IPS-NIHi11 (cell line): ENCODE measurements at places on chromosomes 7 and 10.

GRCh38 chr7:6271694-6272440 is 557 bp downstream of the CYTH3 start:
- DNase-seq = no peak

DNA sequence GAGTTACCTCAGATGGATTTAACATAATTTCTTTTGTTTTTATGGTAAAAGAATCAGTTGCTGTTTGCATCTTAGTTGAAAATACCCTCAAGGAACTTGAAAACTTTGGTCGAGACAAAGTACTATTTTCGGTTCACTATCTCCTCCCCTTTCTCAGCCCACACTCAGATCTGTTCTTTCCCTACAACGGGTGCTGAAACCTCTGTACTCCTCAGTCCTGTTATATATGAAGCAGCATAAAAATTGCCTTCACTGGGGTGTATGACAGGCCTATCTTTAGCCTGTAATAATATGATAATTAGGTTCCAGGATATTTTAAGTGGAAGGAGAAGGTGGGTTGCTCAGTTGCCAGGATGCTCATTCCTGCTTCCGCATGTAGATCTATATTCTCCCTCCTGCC is 105.2 kb upstream of the NOBOX start:
- DNase-seq = no peak

DNA sequence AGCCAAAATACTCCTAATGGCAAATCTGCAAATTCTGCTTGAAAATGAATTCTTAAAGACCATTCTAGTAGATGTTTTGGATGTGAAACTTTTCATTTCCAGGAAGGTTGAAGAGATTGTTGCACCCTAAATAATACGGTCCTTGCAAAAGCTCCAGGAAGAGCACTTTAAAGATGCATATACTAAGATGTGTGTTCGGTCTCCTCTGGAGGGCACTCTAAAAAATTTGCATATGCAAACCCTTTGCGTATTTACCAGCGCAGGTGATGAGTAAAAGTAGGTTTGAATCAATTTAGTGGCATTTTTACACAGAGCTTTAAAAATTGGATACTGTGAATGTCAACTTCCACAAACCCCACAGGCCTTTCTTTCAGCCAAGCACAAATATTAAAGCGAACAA is 378.1 kb upstream of the SORCS1 start:
- DNase-seq = no peak

GRCh38 chr7:18225067-18225466 is 197.4 kb upstream of the PRPS1L1 start:
- DNase-seq = no peak

- DNase-seq = peak; percentile 52
These were observed 98.1 kb downstream of the C10orf105 start for GRCh38 chr10:71621231-71622153.

DNA sequence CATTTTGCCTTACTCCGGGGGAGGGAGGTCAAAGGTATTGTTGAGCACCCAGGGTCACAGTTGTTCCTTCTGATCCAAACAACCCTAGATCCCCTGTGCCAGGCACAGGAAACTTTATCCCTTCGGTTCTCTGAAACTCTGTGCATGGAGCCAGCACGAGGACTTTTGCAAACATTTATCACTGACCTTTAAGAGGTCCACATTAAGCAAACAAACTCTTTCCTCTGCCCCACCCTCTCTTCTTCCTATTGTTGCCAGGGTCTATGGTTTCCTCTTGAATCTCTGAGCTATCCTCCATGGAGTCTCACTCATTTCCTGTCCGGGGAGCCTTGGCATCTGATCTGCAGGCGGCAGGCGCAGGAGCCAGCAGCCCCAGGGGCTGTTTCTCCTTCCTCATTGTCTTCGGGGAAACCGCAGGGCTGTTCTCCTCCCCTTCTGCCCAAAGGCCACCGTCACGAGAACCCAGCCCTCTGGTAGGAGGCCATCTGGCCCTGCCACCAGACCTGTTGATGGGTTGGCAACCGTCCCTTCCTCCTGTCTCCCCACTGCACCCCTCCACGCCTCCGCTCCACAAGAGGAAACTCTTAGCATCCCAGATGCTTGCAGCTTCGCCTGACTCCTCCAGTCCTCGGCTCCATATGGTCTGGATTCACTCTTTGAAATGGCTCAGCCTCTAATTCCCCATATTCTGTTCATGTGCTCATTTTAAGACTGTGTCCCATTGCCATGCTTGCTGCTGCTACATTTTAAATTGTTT is 327.3 kb upstream of the NRP1 start:
- DNase-seq = peak; percentile 19

- DNase-seq = no peak
These were observed 19.0 kb upstream of the RET start for GRCh38 chr10:43057831-43058340.
